Coronary artery (tissue), 2 donors: ENCODE measurements at places on chromosomes 7 and 10.

- DNase-seq, result no peak
Observed at GRCh38 chr10:68553138-68553537, 7.0 kb upstream of the TET1 start.

GRCh38 chr10:123584419-123584775 lies 81.8 kb upstream of the GPR26 start:
- no peak for DNase-seq

DNA sequence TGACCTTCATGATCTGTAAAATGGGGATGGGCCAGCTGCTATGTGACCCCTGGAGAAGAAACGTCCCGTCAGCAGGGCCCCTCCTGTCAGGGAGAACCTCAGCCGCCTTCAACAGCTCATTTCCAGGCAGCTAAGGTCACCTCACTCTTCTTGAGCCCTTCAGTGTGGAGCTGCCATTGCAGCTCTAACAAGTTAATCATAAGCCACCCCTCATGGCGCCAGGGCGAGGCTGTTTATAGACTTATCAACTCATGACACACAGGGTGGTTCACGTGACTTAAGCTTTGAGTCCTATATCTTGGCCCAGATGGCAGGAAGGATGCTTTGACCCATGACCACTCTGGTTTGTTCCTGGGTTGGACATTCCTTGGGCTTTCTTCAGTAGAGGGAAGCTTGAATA lies 315.1 kb downstream of the TNS3 start:
- no peak for DNase-seq

DNA sequence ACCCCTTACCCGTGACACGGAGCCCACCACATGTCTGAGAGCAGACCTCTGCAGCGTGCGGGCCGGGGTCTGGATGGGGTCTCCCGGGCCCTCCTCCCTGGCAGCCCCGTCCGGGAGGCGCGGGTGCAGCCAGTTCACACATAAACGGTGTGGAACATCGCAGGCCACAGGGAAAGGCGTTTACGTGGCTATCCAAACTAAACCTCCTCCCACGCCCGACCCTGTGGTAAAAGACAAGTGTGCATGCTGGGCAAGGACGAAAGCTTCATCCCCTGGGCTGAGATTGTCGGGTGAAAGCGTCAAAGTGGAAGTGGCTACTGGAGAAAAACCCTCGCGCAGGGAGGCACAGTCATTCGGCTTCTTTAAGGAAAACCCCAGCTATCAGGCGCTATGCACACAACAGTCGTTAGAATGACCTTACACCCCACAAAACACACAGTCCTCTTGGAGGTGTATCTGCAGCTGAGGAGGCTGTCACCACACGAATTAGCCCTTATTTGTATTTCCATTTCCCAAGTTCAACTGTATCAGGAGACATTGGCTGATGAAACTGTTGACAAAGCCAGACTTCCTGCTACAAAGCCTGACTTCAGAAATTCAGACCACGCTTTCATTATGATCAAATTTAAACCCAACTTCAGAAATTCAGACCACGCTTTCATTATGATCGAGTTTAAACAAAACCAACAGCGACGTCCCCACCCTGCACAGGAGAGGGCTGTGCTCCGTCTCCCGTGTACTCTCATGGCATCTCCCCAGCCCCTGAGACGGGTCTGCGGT lies 15.3 kb downstream of the GPER1 start:
- no peak for DNase-seq

GRCh38 chr10:80506189-80506575 lies 31.5 kb upstream of the SH2D4B start:
- no peak for DNase-seq

GRCh38 chr10:14880229-14880628 lies 1.6 kb downstream of the SUV39H2 start:
- DNase-seq, result no peak

DNA sequence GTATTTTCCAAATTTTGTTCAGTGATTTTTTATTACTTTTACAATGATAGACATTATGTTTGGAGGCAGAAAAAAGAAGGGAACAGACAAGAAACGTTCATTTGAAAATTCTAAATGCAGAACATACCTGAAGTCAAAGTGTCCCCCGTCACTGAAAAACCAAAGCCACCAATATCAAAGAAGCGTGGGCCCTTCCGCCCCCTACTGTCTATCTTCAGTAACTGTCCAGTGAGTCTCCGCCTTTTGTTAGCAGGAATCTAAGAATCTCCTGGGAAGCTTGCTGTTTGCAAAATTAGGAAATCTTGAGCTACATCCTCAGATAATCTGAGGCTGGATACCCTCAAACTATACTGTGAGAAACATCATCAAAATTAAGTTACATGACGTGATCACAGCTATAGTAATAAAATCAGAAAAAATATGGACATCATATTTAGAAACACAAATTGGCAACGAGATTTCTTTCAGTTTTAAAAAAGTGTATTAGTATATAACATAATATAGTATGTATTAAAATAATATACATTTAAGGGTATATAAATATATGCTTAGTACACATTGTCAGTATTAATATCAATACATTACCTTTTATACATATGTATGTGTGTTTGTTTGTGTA lies 169.3 kb upstream of the AKR1E2 start:
- no peak for DNase-seq

- DNase-seq, result no peak
Observed at GRCh38 chr7:78279032-78279431, 480.5 kb downstream of the PHTF2 start.

DNA sequence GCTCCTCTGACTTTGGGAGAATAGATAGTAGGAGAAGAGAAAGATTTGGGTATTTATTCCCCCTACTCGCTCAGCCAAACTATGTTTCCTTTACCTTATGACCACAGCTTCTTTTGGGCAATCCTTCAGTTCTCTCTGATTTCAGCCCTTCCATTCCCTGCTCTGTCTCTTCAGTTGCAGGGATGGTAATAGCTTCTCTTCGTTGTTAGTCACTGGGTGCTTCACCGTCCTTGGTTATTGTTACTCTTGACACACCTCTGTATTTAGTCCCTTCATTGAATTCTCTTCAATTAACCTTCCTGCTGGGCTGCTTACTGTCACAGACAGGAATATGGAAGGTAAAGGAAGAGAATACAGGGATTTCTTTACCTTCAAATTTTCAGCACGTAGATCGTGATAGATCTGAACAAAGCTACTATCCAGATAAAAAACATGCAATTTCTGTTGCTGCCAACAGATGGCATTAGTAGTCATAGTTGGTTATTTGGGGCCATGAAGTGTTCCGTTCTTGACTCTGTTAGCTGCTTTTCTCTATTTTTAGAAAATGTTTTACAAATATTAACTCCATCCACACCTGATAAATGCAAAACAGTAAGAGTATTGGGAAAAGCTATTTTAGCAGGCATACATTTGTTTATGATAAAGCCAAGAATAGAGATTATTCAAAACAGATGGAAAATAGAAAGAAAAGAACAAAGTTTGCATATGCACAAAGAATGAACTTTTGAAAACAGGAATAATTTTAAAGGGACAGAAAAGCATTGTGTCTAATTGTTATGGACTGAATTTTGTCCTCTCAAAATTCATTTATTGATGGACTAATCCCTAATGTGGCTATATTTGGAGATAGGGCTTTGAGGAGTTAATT lies 14.0 kb upstream of the PTTG1IP2 start:
- DNase-seq, result no peak

- DNase-seq, result no peak
Observed at GRCh38 chr10:78846760-78847159, 222.0 kb upstream of the ZMIZ1 start.

GRCh38 chr10:51711519-51711891 lies 12.1 kb upstream of the CSTF2T start:
- no peak for DNase-seq

DNA sequence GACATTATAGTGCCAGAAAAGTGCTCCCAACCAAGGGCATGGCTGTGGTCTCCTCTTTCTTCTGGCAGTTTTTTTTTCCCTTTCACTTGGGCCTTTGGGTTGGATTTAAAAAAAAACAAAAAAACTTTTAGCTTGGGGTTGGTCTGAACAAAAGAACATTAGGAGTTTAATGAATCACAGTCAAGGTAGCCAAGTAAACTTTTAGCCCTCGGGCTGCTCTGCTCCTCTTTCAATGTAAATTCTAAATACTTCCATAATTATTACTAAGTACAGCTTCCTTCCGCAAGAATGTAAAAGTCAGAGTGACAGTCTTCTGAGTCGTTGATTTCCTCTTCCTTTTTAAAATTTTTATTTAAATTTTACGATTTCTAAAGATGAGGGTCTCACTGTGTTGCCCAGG lies 79.2 kb downstream of the NRF1 start:
- no peak for DNase-seq

DNA sequence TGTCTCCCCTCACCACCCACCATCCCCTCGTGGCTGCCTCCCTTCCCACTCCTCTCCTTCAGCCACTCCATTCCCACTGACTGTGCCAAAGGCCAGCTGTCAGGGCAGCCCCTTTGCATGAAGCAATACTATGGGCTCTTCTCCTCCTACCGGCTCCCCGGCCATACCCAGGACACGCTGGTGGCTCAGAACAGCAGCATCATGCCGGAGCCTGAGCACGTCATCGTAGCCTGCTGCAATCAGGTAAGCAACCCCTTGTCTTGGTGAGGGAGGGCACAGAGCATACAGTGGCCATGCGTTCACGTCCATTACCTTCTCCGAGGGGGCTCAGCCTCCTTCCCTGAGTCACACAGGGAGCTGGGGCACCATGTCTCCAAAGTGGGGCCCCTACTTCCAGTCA lies 11.6 kb downstream of the CHAT start:
- no peak for DNase-seq

DNA sequence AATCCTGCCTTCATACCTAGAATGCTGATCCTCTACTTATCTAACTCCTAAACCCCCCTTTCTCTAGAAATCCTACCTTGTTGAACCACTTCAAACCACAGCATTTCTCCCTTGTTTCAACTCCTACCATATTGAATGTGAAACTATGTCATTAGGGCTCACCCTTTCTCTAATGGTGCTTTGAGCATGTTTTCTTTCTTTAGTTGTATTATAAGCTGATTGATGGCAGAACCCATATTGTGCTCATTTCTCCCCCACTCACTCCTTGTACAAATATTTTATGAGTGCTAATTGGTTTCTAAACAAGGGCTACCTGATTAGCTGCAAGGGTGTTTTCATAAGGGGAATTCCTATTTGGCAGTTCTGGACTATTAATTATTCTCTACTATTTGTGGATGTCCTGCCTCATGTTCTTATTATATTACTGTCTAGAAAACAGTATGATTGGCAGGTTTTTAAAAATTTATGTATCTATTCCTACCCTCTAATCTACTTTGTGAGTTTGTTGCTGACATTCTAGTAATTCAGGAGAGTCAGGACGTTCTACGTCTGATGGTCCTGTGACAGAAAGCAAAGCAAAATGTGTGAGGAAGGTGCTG lies 765.8 kb downstream of the KCNMA1 start:
- DNase-seq, result no peak

GRCh38 chr7:72097226-72097625 lies 314.9 kb downstream of the CALN1 start:
- no peak for DNase-seq
